ENCODE measurements at places on chromosomes 7 and 10.

DNA sequence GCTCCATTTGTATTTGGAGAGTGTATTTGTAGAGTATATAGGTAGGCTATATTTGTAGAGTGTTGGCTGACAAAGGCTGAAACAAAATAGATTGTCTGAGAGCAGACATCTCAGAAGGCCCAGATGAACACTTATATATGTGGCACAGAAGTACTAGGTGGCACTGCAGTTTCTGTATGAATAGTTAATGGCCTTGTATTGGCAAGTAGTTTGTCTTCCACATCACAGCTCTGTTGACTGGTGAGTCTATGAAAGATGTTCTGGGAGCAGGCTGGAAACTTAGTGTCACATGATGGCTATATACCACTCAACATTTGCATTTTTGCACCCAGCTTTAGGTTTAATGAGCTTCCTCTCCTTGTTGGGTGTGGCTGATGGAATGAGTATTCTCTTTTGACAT is 51.9 kb downstream of the CCNY start:
- no peak for DNase-seq

GRCh38 chr7:13920053-13920697 is 69.3 kb downstream of the ETV1 start:
- DNase-seq, result no peak

GRCh38 chr7:148711191-148712102 is 12.7 kb downstream of the CUL1 start:
- no peak for DNase-seq

DNA sequence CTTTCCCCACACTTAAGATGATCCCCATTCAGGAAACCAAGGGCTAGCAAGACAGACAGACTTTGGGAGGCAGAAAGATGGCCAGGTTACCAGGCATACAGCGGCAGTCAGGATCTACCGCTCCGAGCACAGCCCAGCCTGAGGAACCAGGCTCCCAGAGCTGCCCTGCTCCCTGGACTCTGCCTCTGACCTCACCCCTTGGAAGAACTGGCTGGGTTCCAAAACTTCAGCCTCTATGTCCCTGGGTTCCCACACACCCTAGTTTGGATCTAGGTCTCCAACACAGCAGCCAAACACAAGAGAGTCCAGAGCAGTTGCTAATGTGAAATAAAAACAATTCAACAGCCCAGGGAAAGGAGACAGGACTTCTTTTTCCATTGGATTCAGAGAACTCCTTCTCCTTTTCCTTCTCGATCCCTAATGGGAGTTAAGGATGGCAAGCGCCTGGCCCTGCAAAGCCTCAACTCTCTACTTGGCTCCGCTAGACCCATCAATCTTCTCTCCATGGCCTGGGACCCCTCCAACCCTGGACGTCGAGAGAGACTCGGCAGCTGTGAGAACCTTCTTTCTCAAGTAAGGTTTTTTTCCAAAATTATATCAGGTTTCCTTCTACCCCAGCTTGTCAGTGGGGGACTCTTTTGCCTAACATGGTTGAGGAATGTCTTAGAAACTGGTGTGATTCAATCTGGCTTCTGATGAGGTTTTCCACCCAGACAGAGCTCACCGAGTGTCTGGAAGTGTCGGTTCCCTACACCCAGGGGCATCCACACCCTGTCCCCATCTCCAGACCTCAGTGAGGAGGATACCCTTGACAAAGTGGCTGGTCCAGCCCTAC is 219.6 kb downstream of the KCNMA1 start:
- DNase-seq, result no peak

- no peak for DNase-seq
These were observed 167.3 kb downstream of the CALCR start for GRCh38 chr7:93407239-93407638.

DNA sequence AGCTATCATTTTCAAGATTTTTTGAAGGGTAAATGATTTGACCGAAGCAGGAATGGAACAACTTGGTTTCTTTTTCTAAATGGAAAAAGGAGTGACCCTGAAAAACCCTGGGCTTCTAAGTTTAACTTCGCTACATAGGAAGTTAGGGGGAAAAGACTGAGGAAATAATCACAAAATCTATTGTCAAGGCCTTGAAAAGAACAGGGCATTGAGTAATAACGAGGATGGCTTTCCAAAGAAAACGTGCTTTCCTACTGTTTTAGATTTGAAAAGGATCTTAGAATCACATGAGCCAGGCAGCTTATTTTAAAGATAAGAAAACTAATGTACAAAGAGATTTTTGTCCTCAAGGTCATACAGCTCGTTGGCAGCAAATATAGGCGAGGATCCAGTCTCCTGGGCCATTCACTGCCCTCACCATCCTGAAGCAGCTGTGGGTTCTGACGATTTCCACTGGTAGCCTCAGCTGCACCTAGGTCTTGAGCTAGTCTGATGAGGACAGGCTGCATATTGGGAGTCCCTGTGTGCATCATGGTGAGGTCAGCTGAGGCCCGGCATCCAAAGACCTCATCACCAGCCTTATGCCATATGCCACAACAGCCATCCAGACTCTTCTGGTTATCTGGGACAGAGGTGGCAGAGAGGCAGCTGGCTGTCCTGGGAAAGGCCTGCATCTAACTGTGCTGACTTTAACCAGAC is 384.7 kb upstream of the NRP1 start:
- DNase-seq, result no peak

- DNase-seq, result no peak
These were observed 17.7 kb upstream of the FAM20C start for GRCh38 chr7:174716-175115.

GRCh38 chr7:134985894-134986362 is 380 bp upstream of the AGBL3 start:
- no peak for DNase-seq

Measured in Right ventricle myocardium inferior (tissue), 1 donor.